ENCODE measurements at places on chromosomes 6 and 20. TPM values are rescaled to one million over a fixed set of nuclear protein-coding genes. Genes with fewer than 3 reads are reported as not detected.

The MYLK4 gene
- 0.93 TPM for total RNA-seq

The GFOD1 gene
- 7.1 TPM for total RNA-seq

The IL17F gene
- total RNA-seq: not detected

The SESN1 gene
- total RNA-seq: 16.7 TPM

The MUC21 gene
- total RNA-seq: not detected

The FNDC1 gene
- not detected for total RNA-seq

The CCN6 gene
- total RNA-seq: not detected

The ZNF831 gene
- not detected for total RNA-seq

The SHLD1 gene
- total RNA-seq: 2.3 TPM

- no peak for DNase-seq
These were observed 67.9 kb downstream of the CDYL start for GRCh38 chr6:4844108-4844507.

- DNase-seq: no peak
These were observed 90.4 kb downstream of the BMP2 start for GRCh38 chr20:6857927-6858326.

DNA sequence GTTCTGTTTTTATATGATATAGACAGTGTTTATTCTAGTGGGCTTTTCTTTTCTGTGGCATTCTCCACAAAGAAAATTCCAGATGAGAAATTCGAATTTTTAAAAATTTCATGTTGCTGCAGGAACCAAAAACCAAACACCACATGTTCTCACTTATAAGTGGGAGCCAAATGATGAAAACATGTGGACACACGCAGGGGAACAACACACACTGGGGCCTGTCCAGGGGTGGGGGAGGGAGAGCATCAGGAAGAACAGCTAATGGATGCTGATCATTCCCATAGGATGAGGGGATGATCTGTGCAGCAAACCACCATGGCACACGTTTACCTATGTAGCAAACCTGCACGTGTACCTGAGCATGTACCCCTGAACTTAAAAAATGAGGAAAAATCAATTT is 499.0 kb upstream of the SLC35B3 start:
- no peak for DNase-seq

DNA sequence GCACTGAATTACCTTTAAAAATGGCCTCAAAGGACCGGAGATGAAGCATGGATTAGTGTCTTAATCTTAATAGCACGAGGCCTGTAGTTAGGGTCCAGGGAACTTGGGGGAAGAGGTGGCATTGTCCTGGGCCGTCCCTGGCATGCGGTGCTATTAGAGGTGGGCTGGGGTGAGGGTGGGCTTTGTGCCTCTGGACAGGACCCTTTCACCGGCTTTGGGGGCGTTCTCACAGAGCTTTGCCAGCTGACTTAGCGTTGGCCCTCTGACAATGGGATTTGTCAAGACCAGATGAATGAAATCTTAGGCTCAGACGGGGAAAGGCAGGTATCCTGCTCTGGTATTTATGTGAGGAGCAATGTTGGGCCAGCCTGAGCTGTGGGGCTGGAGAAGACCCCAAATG is 59.6 kb downstream of the ERMARD start:
- no peak for DNase-seq

DNA sequence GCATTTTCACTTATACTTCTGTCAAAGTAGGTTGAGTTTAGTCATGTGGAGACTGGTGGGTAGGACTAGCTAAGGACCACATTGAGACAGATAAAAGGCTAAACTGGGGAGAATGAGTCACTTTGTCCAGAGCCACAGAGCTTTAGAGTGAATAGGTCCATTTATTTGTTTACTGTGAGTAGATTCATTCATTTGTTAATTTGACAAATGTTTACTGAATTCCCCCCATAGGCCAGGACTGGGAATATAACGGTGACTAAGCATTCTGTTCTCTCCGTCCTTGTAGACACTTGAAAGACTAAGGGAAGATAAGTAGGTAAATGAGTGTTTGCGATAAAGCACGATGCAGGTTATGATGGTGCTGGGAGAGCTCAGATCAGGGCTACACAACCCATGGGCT is 699.7 kb upstream of the ID4 start:
- no peak for DNase-seq

DNA sequence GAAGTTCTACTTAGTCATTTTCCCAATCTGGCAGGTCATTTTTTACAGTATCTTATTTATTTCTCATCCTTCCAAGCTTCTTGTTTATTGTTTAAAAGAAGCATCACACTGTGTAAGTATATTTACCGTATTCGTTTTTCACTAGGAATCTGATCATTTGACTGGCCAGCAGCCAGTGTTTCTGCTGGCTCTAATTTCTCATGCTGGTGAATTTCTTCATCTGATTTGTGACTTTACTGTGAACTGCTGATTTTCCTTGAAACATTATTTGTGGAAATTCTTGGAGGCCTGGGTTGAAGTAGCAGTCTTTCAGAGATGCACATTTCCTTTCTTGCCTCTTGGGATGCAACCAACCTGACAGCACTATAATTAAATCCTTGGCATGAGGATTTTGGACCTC is 65.9 kb downstream of the PREP start:
- no peak for DNase-seq

DNA sequence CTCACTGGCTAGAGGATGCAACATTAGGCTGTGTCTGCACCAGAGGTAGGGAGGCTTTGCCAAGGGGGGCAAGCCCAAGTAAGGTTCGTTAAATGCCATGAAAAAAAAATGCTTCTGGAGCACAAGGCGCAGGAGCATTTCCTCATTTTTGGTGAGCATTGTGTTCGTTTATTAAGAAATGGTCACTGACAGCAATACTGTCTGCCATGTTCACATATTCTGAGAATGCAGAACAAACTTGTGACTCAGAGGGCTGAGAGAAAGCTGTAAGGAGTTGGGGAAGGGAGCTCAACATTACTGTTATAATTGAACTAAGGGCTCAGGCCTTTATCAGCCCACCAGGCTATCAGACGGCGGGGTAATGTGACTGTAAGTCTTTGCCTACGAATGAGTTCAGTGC is 465.4 kb upstream of the BTBD3 start:
- peak; percentile 30 for DNase-seq

DNA sequence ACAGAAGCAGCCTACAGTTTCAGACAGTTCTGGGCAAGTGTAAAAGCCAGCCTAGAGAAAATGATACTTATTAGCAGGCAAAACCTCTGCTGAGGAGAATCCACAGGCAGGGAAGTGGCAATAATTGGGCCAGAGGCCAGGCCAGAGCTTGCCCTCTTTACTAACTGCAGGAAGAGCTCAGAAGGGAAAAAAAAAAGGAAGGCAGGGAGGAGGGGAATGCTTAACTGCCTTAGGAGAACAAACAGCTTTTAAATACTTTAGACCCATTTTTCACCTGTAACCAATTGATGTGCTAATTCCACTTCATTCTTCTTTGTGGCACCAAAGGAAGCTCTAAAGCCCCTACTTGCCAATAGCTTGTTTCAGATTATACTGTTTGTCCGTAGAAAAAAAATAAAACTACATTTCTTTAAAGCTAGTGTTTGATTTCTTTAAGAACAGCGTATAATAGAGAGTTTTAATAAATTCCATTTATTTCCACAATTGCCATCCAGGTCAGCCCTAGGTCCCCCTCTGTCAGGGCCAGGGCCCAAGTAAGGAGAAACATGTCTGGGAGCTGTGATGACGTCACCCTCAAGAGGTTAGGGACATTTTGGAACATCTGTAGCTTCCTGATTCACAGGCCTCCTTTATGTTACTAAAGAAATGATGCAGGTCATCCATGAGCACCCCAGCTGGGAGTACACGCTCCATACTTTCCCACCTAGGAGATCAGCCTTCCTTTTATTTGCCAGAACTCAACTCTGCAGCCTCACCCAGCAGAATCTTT is 384.3 kb downstream of the CDC5L start:
- DNase-seq: no peak

- peak; percentile 80 for DNase-seq
These were observed 127.5 kb downstream of the CDKAL1 start for GRCh38 chr6:20661721-20662120.

- no peak for DNase-seq
These were observed 83.5 kb downstream of the SCML4 start for GRCh38 chr6:107740496-107741190.

GRCh38 chr6:149028767-149029405 is 282.1 kb downstream of the UST start:
- DNase-seq: peak; percentile 89

DNA sequence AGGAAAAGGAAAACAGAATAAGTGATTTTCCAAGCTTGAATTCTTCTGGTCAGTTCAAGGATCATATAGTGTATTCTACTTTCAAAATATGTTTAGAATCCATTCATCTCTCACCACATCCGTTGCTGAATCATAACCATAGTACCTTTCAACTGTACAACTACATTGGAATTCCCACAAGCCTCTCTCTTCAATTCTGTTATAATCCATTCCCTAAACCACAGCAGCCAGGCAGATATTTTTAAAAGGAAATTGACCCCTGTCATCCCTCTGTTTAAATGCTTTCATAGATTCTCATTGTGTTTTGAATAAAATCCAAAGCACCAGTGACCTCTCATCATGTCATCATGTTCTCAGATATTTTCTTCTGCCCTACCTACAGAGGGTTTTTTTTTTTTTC is 412.7 kb downstream of the GRIK2 start:
- peak; percentile 6 for DNase-seq

DNA sequence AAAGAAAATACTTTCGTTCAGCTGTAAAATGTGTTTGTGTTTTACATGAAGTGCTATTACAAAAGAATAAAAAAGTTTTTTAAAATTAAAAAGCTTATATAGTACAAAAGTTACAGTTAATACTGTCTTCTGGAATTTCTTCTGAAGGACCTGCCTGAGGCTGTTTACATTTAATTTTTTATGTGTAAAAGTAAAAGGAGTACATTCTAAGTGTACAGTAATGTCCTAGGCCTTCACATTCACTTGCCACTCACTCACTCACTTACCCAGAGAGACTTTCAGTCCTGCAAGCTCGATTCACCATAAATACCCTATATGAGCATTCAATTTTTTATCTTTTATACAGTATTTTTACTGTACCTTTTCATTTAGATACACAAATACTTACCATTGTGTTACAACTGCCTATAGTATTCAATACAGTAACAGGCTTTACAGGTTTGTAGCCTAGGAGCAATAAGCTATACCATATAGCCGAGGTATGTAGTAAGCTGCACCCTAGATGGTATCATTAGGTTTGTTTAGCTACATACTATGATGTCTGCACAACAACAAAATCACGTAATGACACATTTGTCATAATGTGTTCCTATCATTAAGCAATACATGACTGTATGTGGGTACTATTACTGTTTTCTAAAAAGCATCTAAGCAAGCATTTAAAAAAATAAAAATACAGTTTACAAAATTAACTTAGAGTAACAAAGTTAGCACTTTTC is 33.0 kb downstream of the RNF146 start:
- no peak for DNase-seq

GRCh38 chr6:143079325-143079640 is 18.6 kb downstream of the AIG1 start:
- DNase-seq: no peak

- no peak for DNase-seq
These were observed 382.3 kb downstream of the CD83 start for GRCh38 chr6:14499841-14500240.

DNA sequence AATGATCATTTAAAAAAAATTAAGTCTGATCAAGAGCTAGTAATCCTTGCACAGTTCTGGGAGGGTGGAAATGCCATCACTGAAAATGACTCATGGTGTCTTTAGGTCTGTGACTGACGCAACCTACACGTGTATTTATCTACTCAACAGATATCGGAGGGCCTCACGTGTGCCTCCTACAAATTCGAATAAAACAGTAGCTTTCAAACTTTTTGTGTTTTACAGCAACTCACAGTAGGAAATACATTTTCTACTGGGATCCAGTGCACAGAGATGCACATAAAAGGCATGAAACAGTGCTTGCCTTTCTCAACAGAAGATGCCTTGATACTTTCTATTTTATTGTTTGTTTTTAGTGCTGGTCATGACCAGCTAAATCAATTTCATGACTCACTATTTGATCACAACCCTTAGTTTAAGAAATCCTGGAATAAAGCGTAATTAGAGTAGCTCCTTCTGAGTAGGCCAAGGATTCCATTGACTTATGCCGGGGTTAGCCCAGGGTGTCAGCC is 210.0 kb upstream of the SNX9 start:
- DNase-seq: peak; percentile 91

GRCh38 chr20:18077157-18077556 is 19.4 kb upstream of the OVOL2 start:
- DNase-seq: no peak

- no peak for DNase-seq
These were observed 37.9 kb downstream of the SLC17A1 start for GRCh38 chr6:25793970-25794369.

DNA sequence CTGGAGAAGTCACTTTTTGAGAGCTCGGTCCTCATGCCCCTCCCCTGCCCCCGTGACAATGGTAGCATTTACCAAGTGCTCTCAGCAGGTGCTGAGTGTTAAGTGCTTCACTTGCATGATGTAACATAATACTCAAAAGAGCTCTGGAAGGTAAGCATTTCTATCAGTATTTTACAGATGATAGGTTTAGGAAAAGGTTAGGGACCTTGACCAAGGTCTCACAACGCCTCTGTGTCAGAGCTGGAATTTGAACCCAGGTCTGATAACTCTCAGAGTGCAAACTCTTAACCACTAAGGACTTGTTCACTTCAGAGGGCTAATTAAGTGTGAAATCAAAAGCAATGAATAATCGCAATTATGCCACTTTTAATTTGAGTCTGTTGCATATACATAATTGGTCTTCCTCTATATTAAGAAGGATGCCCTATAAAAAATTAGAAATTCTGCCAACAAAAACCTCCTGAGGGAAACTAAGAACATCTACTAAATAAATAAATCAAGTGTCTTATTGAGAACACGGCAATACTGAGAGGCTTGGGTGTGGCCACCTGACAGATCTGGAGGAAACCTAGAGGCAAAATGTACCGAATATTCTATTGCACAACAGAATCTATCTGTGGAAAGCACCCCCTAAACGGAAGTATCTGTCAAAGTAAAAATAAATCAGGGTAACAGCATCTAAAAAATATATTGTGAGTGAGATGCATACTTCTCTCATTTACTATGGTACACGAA is 109.8 kb downstream of the BACH2 start:
- peak; percentile 61 for DNase-seq

- no peak for DNase-seq
These were observed 570.9 kb upstream of the AGPAT4 start for GRCh38 chr6:161844804-161845203.

DNA sequence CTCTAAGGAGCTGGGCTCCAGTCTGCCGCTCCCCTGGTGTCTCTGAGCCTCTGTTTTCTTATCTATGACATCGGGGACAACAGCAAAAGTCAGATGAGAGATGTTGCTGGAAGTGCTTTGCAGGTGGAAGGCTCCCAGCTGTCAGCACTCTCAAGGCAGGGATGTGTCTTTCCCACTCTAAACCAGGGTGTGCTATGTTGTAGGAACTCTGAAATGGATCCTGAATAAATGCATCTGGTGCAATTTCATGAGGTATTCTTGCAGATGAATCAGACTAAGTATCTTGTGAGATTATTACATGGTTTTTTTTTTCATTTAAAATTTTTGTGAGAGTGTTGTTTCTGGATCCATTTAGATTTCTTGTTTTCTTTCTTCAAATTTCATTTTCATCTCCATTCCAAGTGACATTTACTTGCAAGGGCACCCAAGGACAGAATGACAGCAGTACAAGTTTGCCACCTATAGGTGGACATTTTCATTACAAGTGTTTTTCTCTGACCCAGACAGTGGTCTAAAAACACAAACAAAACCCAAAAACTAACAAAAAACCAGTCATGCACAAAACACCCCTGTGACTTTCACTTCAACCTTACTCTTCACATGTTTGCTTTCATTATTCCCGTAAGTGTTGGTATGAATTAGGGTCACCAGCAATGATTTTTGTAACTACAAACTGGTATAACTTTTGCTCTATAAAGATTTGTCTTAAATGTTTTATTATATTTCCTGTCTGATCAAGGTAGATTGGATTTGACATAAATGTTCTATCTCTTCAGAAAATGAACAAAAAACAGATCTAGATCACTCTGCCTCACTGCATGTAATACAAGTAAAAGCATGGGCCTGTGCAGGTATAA is 14.7 kb upstream of the SIM1 start:
- peak; percentile 55 for DNase-seq
